ENCODE measurements at places on chromosomes 2 and 18. TPM values are rescaled to one million over a fixed set of nuclear protein-coding genes. Genes with fewer than 3 reads are reported as not detected.

GRCh38 chr2:220962556-220962955 is 609.5 kb downstream of the EPHA4 start:
- DNase-seq = no peak

GRCh38 chr2:183049420-183049819 is 11.2 kb upstream of the NCKAP1 start:
- no peaks in the 10 kb centered on the region for H3K36me3 ChIP-seq
- H3K4me1 ChIP-seq = no peaks in the 10 kb centered on the region
- no peak overlapping the region for H3K4me3 ChIP-seq
- no peaks in the 10 kb centered on the region for H3K27me3 ChIP-seq
- H3K27ac ChIP-seq = no peak overlapping the region

DNA sequence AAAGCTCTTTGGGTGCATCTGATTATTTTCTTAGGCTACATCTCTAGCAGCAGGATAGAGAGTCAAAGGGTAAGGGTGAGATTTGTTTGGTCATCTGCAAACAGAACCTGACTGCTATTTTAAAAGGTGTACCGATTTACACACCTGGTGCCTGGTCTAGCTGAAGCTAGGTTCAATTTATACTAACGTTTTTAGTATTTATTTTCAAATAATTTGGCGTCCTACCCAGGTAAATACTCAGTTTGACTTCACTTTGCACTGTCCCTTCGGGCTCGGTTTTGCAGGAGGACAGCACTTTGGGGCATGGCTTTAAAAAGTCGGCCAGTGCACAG is 683 bp downstream of the PTRHD1 start:
- DNase-seq = no peak
- no peaks in the 10 kb centered on the region for H3K27me3 ChIP-seq
- peak overlapping the region; percentile 99 for H3K27ac ChIP-seq
- H3K4me3 ChIP-seq = peak overlapping the region; percentile 74

DNA sequence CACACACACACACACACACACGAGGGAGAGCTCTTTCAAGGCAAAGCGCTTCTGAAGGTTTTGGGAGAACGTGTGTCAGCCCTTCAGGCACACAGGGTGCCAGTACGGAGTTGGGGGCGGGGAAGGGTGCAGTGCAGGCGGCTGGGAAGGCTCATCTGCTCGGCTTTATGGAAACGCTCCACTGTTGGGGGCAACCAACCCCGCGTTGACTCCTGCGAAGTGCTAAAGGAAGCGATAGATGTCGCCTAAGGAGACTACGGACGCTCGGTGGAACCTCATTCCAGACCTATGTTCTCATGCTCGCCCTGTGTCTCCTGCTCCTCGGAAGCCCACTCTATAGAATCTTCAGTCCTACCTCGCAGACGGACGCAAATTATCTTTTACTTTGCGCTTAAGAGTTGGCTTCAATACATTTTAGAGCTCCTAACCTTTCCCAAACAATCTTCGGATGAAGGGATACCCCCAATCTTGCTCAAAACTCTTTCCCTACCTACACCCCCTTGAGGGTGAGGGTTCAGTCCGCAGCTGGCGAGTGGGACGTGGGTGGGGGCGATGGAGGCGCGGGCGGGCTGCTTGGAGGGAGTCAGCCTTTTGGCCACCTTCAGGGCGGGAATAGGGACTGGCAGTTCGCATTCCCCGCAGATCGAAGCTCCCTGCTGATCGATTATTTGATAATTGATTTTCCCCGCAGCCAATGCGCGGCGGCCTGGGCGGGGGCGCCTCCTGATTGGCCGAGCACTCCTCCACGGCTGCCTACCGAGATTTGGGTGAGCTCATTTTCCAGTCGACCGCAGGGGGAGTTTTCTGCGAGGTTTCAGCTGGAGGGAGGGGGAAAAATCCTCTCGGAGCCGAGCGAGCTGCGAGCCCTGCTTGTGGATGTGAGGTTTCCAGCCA is 1.9 kb upstream of the MEIS1 start:
- peak overlapping the region; percentile 76 for H3K4me3 ChIP-seq
- H3K27ac ChIP-seq = peak overlapping the region; percentile 97
- no peaks in the 10 kb centered on the region for H3K36me3 ChIP-seq
- H3K4me1 ChIP-seq = peaks cover 28% of the 10 kb centered on the region
- DNase-seq = peak; percentile 92

DNA sequence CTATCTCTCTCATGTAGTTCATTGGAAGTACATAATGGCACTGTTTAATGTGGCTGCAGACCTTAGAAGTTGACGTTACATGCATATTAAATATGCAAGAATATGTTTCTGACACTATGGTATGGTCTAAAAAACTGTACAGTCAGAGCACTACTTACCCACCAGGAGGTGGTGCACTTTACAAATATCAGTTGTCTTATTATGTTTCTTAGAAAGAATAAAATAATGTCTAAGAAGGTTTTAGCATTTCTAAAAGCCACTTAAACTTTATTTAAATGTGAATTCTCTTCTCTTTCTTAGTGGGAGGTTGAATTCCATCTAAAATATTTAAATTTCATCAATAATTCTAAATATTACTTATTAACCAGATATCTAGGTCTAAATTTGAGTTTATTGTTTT is 4.3 kb downstream of the TMEFF2 start:
- H3K27ac ChIP-seq = no peak overlapping the region
- no peak for DNase-seq
- H3K4me3 ChIP-seq = no peak overlapping the region
- H3K4me1 ChIP-seq = peaks cover 20% of the 10 kb centered on the region

- H3K4me1 ChIP-seq = no peaks in the 10 kb centered on the region
- H3K27ac ChIP-seq = no peak overlapping the region
Observed at GRCh38 chr2:170582313-170582712, 132.8 kb upstream of the SP5 start.

Gene CYTIP
- total RNA-seq = 32.2 TPM

Gene HOXD13
- total RNA-seq = not detected

Gene L3MBTL4
- total RNA-seq = 29.1 TPM

Gene WDR12
- 23.2 TPM for total RNA-seq

All from upper lobe of left lung (tissue), 6 donors.